CD4-positive, alpha-beta memory T cell (primary cell): ENCODE measurements at places on chromosomes 13 and 19.

- DNase-seq: peak; percentile 17
These were observed 70.5 kb upstream of the ZNF420 start for GRCh38 chr19:37007587-37008220.

DNA sequence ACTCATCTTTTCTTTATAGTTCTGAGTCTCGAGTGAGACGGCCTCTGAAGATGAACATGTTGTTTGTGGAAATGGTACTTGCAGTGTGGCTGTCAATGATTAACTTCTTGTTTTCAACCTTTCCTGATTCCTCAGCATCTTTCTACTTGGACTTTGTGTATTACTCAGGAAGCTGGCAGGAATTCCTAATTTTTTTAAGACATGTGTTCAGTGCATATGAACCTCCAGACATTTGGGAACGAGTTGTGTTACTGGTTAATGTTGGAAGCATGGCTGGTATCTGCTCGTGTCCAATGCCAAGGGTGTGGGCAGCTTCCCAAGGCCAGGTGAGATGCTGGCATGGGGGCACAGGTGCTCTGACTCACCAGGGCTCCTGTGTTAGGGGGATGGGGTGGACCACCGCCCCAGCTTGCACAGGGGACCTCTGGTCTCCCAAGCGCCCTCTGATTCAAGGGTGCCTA lies 61.1 kb upstream of the MCF2L start:
- DNase-seq: no peak

DNA sequence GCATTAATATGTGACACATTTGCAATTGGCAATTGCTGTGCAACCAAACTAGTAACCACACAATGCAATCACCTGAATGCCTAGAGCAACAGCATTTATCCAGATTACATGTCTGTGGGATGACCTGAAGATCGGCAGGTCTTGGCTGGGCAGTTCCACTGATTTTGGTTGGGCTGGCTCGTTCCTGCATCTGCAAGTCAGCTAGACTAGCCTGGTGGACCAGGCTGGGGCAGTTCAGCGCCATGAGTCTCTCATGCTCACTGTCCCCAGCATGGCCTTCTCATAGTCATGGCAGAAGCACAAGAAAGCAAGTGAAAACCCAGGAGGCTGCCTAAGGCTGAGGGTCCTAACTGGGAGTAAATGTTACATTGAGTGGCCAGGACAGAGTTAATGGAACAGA lies 229.1 kb upstream of the TSHZ3 start:
- no peak for DNase-seq

DNA sequence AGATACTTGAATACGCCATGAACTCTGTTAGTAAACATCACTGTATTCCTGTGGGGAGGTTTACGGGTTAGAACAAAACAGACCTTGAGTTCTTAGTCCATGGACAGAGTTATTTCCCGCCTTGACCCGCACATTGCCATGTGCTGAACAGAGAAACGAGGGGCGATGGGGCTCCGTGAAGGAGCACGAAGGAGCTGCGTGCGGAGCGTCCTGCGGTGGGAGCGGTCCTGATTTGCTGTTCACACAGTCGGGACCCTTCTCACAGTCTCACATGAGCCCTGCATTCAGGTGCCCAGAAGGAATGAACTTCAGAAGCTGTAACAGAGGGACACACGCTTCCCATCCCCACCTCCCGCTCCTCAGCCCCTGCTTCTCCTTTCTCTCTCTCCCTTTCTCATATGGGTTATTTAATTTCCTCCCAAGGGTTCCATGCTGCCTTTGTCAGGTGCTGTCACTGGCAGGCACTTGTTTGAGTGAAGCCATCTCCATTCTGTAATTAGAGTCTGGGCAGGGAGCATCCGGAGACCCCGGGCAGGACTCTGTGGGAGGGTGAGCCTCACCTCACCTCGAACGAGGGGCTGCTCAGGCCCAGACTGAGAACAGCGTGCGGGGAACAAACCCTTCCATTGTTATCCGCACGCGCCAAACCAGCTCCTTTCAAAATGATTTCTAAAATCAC lies 76.9 kb downstream of the TEX29 start:
- DNase-seq: no peak

DNA sequence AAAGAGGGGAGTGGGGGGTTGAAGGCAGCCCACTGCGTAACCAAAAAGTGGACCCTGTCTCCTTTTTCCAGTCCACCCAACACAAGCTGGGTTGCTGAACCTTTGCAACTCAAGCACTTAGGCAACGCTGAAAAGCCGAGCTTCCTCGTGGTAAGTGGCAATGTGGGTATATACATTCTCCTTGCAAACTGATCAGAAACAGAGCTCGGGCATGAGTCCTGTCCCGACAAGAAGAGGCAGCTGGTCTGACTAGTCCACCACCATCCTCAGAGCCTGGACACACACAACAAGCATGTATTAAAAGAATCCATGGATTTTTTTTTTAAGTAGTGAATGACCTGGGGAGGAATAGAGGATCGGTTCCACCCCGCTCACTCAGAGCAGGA lies 240.6 kb upstream of the ZNF507 start:
- DNase-seq: no peak

GRCh38 chr19:9940778-9941177 lies 4.5 kb upstream of the OLFM2 start:
- DNase-seq: no peak

- DNase-seq: no peak
These were observed 67.8 kb upstream of the ARHGEF7 start for GRCh38 chr13:111047326-111047725.

GRCh38 chr13:110784704-110785103 lies 71.2 kb downstream of the ING1 start:
- no peak for DNase-seq

- no peak for DNase-seq
These were observed 26.3 kb downstream of the ERCC5 start for GRCh38 chr13:102872131-102872530.

- DNase-seq: no peak
These were observed 168.7 kb upstream of the MYO16 start for GRCh38 chr13:108460746-108461145.

- DNase-seq: no peak
These were observed 67.6 kb upstream of the TDRD3 start for GRCh38 chr13:60329221-60329923.

- no peak for DNase-seq
These were observed 295.4 kb downstream of the SLITRK6 start for GRCh38 chr13:85503797-85504196.

- no peak for DNase-seq
These were observed 10.2 kb downstream of the LCP1 start for GRCh38 chr13:46171739-46172138.

- no peak for DNase-seq
These were observed 6.6 kb upstream of the S1PR2 start for GRCh38 chr19:10237702-10238101.

DNA sequence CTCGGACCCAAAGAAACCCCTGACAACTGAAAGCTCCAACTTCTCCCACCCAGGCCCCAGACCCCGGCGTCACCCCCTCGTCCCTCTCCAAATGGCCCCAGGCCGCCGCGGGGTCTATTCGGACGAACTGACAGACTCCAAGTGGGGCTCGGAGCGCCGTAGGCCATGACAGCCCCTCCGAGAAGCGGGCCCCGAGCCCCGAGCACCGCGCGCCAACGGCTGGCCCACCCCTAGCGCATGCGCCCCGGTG lies 360 bp downstream of the DDX39A start:
- no peak for DNase-seq

DNA sequence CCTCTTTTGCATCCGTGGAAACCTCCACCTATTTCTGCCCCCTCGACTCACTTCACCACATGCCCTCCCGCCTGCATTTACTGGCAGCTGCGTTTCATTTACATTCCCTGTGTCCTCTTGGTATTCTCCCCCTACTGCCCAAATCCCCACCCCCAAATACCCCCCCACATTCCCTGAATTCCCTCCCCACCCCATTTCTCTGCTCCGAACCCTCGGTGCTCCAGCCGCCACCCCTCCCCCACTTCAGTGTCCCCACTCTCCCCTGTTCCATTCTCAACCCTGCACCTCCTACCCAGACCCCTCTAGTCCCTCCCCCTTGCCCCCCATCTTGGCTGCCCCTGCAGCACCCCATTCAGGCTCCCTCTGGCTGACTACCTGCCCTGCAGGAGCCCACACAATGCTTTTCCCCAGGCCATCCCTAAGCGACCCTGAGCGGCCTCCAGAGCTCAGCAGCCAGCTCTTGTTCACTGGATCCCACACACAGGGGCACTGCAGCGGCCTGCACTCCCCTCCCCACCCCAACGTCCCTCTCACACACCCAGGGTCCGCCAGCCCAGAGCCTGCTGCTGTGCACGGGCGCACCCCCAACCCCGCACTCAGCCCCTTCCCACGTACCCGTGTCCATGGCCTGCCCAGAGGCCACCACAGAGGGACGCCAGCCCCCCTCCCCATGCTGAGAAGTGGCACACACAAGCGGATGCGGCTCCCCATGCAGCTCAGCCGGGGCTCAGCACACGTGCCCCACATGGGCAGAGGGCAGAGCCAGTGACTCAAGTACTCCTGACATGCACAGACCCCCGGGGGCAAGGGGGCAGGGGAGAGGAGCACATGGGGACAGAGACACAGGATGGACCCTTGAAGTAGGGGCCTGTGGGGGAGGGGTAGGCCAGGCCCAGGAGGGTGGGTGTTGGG lies 26.3 kb downstream of the SHANK1 start:
- no peak for DNase-seq

DNA sequence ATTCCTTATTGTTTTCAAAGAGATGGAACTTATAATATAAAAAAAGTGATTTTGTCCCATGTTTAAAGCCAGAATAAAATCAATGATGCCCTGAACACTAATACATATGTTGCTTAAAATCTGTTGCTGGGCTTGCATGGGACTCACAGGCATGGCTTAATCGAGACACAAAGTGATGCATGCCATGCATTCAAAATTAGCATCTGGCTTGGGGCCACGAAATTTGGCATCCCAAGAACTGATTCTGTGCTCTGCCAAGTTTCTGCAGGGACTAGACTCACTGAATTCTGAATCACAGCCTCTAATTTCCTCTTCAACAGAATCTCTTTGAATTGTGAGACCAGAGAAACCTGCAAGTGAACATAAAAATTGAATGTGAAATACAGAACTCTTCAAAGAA lies 109.2 kb downstream of the PCDH17 start:
- no peak for DNase-seq

DNA sequence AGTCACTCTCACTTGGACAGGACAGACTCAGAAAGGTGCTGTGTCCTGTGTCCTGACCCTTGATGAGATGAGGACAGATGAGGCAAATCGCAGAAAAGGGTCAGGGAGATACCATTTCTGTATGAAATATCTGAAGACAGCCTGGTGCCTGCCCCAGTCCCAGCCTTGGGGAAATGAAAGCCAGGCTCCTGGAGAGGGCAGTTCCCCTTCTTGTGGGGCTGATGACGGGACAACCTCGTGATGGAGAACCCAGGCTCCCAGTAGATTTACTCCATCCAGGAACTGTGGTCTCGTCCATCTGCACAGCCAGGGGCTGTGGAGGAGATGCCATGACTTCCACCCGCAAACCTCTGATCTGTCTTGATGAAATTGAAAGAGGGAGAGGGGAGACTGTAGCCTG lies 13.8 kb downstream of the LILRB1 start:
- no peak for DNase-seq

DNA sequence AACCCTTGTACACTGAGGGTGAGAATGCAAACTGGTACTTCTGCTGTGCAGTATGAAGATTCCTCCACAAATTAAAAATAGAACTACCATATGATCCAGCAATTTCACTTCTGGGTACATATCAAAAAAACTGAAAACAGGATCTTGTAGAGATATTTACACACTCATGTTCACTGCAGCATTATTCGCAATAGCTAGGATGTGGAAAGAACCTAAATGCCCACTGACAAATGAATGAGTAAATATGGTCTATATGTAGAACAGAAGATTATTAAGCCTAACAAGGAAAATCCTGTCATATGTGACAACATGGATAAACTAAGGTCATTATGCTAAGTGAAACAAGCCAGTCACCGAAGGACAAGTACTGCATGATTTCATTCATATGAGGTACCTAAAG lies 304.7 kb downstream of the ENOX1 start:
- DNase-seq: no peak

DNA sequence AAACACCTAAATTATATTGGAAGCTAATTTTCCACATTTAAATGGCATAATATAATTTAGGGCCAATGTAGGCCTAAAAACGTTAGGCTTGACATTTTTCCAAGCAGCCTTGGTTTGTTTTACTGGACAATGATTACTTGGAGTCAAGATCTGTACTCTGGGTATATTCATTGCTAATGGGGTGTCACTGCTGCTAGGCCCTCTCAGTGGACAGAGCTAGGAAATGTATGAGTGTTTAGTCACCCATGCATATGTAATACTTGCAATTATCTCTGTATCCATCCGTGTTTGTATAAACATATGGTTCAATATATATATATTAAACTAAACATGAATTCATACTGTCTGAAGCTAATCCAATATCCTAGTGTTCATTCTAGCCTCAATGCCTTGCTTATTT lies 598.1 kb downstream of the DCT start:
- DNase-seq: no peak

- DNase-seq: peak; percentile 32
These were observed 98.5 kb upstream of the PABPC3 start for GRCh38 chr13:24997367-24997967.

GRCh38 chr13:112873851-112874750 lies 94.9 kb upstream of the MCF2L start:
- no peak for DNase-seq

- no peak for DNase-seq
These were observed 2.1 kb upstream of the FGF9 start for GRCh38 chr13:21668732-21669275.

DNA sequence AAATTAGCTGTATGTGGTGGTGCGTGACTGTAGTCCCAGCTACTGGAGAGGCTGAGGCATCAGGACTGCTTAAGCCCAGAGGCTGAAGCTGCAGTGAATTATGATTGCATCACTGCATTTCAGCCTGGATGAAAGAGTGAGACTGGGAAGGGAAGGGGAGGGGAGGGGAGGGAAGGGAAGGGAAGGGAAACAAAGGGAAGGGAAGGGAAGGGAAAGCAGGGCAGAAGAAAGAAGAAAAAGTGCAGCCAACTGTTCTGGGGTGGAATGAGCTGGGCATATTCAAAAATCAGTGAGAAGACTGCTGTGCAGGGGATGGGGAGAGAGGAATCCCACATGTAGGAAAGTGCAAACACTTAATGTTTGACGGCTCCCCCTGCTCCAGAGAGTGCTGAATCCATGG lies 905.5 kb downstream of the UQCRFS1 start:
- no peak for DNase-seq

DNA sequence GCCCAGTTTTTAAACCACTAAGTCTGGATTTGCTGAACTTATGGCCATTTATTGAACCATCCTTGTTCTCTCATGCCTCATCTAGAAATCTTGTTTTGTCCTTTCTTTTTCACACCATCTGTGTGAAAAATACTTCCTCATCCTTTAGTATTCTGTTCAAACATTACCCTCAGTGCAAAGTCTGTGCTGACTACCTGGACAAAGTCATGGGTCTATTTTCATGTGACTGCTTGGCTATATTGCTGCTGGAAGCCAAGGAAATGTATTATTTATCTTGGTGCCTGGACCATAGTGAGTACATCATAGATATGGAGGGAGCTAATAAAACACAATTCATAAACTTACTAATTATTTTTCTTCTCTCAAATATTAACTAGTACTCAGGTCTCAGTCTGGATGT lies 312.5 kb downstream of the OXGR1 start:
- no peak for DNase-seq
